Bronchial epithelial cell (primary cell): ENCODE measurements at places on chromosomes 2 and 18.
A peak's percentile ranks its signal among the peaks of the same experiment; 100 is the strongest.

GRCh38 chr2:234874347-234875046 lies 77.3 kb upstream of the SH3BP4 start:
- DNase-seq = no peak

GRCh38 chr2:125684256-125684655 lies 971.7 kb upstream of the GYPC start:
- DNase-seq = no peak

GRCh38 chr2:24048769-24049484 lies 614 bp upstream of the FKBP1B start:
- DNase-seq = no peak

- DNase-seq = peak; percentile 61
Observed at GRCh38 chr2:189933911-189934399, 128.6 kb downstream of the MSTN start.
